Left kidney (tissue), 8 donors: ENCODE measurements at places on chromosomes 5 and 9. TPM values are rescaled to one million over a fixed set of nuclear protein-coding genes. Genes with fewer than 3 reads are reported as not detected.

The CD72 gene
- 3.6 TPM for polyA plus RNA-seq

The ERBIN gene
- 124 TPM for polyA plus RNA-seq

GRCh38 chr5:116358015-116358523 is 216.6 kb downstream of the SEMA6A start:
- DNase-seq = no peak

DNA sequence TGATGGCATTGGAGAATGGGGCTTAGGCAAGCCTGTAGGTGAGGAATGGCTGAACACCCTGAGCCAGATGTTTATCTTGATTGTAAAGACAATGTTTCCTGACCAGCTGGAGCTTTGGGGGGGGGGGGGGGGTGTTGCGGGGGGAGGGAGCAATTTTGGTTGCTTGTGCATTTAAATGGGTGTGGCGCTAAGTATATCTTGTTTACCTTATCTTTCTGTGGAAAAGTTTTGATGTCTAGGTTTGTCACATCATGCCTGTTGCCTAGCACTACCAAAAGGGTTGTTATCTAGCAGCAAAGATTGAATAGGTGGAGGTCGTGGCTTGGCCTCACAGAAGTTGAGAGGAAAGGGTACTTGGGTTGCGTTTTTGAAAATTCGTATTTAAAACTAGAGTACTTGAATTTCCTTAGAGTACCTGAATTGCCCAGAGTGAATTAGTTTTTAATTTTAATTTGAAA is 1.3 kb downstream of the SMAD5 start:
- DNase-seq = no peak

DNA sequence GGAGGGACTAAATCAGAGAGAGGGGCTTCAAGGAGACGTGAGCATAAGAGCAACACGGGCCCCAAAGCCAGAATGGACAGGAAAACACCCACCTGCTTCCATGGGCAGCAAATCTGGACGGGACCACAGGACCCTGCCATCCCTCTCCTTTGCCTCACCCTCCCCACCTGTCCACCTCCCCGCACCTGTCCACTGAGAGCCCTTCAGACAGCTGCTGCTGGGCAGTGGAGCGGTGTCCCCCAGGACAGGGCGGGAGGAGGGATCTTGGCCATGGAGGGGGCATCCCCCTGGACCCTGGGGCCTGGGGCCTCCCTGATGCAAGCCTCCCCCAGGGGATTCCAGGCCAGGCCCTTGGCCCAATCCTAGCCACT is 2.6 kb downstream of the CCDC183 start:
- DNase-seq = no peak

GRCh38 chr9:107751567-107752210 is 262.1 kb upstream of the KLF4 start:
- DNase-seq = no peak

DNA sequence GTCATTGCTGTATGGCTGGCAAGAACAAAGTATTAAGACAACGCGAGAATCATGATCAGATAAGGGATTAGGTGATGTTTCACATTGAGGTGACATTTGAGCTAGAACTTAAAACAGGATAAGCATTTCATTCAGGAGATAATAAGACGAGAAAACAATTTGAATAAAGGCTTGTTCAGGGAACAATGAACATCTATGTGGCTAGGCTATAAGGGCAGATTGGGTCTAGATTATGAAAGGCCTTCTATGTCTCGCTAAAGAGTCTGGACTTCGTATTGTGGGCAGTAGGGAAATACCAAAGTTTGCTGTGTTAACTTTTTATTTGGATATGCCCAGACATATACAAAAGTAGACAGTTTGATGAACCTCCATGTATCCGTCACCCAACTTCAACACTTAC is 6.9 kb downstream of the MRPL22 start:
- no peak for DNase-seq

GRCh38 chr5:33994845-33995244 is 10.4 kb upstream of the SLC45A2 start:
- DNase-seq = no peak
